ENCODE measurements at places on chromosomes 16 and 17.

DNA sequence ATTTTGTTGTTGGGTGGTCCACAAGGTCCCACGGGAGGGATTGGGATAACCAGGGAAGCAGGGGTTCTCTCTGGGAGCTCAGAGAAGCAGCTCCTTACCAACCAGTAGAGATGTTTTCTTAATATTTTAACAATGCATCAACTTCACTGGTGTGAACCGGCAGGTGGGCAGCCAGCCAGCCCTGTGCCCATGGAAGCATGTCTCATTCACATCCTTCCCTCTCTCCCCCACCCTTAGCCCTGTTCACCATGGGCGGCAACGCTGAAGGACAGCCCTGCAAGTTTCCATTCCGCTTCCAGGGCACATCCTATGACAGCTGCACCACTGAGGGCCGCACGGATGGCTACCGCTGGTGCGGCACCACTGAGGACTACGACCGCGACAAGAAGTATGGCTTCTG is 9.3 kb downstream of the MMP2 start:
- no peak for DNase-seq

GRCh38 chr17:57994436-57994835 is 6.4 kb upstream of the VEZF1 start:
- peak; percentile 61 for DNase-seq

- no peak for DNase-seq
Measured at GRCh38 chr16:1772362-1772907, at the start of gene EME2. EME2 (plus strand) TSS chr16:1772810; CDS start chr16:1773228, 418 bp downstream.

DNA sequence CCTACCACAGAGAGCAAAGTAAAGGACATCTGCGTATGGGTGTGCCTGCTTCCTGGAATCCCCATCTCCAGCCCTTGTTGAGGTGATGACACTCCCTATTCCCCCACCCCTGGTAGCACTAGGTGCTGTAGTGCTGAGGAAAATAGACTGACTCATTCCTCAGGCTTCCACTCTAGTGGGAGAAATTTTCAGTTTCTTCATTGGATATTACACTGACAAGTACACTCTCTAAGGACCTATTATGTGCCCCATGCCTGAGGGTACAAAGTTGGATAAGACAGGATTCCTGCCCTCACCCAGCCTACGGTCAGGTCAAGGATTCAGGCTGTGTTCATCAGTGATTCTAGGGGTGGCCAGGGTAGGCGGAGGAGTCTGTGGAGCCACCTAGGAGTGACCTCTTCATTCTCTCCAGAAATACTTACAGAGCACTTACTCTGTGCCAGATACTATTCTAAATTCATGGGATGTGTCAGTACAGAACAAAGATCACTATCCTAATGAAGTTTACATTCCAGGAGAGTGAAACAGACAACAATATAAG is 4.5 kb upstream of the ZC3H7A start:
- no peak for DNase-seq

- no peak for DNase-seq
Measured at GRCh38 chr17:79410681-79411080, 200.2 kb downstream of the RBFOX3 start.

GRCh38 chr17:72430611-72431432 is 310.0 kb downstream of the SOX9 start:
- no peak for DNase-seq

DNA sequence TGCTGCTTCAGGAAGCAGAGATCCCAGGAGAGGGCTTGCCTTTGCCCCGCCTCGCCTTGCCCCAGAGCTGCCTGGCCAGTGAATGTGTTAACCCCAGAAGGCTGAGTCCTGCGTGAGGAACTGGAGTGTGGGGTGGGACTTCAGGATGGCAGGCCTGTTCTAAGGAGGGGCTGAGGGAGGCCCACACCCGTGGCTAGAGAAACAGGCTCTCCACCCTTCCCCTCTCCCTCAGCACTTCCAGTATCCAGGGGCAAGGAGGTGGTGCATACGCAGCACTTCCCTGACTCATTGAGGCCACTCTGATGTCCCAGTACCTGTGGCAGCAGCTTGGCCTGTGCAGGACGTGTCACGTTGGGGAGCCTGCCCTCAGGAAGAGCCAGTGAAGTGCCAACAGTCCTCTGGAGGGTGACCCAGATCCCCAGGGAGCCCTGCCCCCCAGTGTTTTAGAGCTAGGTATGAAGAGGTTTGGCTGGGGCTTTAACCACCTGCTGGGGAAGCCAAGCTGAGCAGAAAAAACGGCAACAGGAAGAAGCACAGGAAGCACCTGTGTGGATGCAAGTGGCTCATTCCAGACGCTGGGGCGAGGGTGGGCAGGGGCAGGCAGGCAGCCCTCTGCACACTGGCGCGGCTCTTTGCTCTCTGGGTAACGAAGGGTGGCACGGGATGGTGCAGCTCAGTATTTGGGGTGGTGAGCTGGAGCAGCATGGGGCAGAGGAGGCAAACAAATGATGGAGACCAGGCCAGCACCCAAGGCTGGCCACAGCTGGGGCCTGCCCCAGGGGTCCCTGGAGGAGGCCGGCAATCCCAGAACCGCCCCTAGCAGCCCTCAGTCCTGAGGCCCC is 14.7 kb upstream of the CTCF start:
- peak; percentile 39 for DNase-seq

DNA sequence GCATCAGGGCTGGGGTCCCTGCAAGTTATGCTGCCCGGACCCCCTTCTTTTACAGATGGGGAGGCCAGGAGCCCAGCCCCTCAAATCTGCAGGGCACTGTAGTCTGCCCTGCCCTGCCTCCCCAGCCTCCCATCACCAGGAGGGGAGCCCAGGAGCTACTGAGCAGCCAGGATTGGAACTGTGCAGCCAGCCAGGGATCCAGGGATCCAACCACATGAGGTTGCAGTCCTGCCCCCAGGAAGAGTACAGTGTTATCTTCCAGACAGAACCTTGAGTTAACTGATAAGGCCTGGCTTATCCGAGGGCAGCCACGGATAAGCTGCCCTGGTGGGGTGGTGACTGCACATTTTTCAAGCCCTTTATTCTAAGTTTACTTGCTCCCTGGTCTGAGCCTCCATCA is 11.4 kb upstream of the NDRG4 start:
- DNase-seq: no peak

- DNase-seq: peak; percentile 75
Measured at GRCh38 chr17:56939869-56940484, 20.9 kb downstream of the COIL start.

DNA sequence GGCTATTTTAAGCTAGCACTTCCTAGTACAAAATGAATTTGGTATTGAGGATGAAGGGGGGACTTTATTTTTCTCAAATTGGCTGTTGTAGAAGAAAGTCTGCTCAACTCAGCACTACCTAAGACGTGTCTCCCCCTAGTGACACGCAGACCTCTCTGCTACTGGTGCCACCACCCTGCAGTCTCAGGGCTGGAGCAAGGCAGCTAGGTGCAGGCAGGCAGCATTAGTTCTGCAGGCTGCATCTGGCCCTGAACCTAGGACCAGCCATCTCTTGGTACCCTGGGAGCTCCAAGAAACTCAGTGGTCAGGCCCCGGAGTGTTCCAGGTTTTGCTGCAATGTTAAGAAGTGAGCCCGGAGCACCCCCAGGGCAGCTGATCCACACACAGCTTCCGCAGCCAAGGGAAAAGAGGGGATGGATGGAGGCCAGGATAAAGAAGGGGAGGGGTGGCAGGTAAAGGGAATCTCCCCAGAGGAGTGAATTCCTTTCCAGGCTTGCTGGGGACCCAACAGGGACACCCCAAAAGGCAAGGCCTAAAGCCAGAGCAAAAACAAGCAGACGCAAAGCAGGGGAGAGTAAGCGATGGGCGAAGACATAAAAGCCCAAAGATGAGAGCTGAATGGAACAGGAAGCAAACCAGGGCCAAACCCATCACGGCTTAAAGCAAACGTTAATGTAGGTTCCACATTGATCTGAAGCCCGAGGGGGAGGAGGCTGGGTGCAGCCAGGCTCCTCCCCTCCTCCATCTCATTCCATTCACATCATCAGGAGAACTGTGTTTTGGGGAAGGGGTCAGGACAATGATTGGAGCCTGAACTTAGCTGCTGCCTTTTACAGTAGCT is 200.5 kb downstream of the ZFHX3 start:
- DNase-seq: peak; percentile 21

- no peak for DNase-seq
Measured at GRCh38 chr16:71542377-71542776, 16.2 kb downstream of the CHST4 start.

DNA sequence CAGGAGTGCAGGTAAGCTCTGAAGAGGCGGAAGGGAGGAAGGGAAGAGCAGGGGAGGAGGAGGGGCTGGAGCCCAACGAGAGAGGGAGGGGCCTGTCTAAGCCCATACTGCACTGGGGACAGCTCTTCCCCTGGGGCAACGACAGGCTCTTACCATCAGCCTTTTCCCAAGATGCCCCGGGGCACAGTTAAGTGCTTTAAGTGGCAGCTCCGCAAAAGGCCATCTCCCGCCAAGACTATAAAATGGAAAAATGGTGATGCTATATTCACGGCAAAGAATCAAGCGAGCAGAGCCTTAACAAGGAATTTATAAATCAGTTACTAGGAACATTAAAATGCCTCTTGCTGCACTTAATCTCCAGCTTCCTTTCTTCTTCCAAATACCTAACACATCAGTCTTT is 110.2 kb upstream of the NLRP1 start:
- DNase-seq: no peak

DNA sequence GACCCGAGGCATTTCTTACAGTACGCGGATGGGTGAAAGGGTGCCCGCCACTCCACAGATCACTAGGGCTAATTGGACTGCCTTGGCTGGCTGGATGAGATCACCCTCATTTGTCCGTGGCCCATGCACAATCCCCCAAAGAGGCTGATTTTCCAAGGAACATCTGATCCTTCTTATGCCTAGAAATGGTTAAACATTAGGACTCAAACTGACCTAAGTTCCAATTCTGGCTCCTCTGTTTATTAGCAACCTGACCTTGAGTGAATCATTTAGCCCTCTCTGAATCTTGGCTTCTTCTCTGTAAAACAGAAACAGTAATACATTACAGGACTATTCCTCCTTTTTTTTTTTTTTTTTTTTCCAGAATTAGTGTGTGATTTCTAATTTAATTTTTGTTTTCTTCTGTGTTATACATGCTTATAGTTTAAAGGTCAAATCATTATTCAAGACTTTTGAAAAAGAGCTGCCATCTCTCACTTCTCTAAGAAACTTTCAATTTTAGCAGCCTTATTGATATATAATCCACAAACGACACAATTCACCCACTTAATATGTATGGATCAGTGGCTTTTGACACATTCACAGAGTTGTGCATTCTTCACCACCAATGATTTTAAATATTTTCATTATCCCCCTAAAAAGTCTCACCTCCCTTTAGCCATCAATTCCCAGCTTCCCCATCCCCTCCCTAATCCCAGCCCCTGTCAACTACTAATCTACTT is 45.4 kb upstream of the TMEM132E start:
- no peak for DNase-seq

DNA sequence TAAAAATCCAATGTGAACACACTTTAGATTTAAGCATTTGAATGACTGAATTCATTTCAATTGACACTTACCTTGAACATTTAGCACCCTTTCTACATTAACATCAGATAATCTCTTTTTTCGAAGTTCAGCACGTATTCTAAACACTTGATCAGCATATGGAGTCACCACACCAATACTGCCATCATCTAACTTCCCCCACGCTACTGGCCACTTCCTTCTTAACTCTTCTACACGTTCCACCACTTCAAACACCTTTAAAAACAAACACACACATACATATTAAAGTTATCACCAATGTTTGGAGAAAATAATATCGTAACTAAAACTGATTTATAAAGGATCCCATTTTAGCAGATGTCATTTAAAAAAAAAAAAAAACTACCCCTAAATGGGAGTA is 93.5 kb downstream of the CACNG1 start:
- DNase-seq: no peak

- no peak for DNase-seq
Measured at GRCh38 chr17:983921-984320, 4.3 kb upstream of the NXN start.

GRCh38 chr16:77443357-77444146 is 8.7 kb upstream of the ADAMTS18 start:
- DNase-seq: peak; percentile 13

GRCh38 chr17:41695954-41696757 is 7.5 kb downstream of the EIF1 start:
- peak; percentile 86 for DNase-seq

GRCh38 chr17:17971431-17972125 is 622 bp downstream of the TOM1L2 start:
- DNase-seq: no peak

- no peak for DNase-seq
Measured at GRCh38 chr16:86079255-86079885, 180.4 kb downstream of the IRF8 start.

DNA sequence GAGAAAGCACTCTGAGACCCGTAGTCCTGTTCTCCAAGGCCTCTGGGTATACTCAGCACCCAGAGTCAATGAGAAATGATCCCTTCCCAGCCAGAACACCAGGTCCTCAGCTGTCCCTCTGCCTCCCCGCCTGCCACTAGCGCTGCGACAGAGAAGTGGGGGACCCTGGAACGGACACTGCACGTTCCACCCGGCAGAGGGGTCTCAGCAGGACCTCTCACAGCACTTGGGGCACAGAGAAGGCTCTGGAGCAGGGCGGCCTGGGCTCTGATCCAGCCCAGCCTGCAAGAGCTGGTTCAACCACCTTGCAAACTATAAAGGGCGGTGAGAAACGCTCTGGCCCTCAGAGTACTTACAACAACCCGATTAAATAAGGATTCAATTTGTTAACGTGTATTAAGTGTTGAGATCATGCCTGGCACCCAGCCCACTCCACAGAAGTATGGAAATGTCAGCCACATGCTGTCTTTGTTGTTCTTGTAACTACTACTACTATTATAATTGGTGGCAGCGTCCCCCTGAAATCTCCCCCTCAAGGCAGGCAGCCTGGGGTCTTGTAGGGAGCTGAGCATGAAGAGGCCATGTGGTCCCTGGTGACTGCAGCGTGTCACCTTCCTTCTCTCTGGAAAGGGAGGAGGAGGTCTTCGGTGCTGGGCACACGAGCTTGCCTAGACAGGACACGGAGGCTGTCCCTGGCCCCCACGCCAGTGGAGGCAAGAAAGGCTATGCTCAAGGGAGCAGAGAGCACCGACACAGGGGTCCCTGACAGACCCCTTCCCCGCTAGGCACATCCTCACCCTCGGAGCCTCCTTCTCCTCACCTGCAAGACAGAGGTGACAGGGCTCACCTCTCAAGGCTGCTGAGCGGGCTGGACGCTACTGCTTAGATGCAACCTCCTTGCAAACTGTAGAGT is 2.4 kb downstream of the OSGIN1 start:
- no peak for DNase-seq

DNA sequence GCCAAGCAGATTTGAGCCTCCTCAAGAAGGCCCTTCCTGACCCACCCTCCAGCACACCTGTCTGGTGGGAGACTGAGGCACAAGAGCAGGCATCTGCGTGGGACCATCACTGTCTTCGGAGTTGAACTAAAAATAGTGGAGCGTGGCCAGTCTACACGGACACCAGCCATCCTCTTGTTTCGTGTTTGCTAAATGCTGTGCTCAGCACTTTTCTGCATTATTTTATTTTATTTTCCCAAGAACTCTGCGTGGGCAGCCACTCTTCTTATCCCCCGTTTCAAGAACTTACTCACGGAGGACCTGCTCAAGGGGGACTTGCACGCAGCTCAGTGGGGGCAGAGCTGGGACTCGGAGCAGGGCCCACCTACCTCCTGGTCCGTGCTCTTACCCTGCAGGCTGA is 60.8 kb downstream of the SOCS3 start:
- DNase-seq: no peak

Data from NCI-H510A treated with DMSO at 0.1 percent for 48 hours (cell line).